ENCODE measurements at places on chromosomes 5 and 9.

DNA sequence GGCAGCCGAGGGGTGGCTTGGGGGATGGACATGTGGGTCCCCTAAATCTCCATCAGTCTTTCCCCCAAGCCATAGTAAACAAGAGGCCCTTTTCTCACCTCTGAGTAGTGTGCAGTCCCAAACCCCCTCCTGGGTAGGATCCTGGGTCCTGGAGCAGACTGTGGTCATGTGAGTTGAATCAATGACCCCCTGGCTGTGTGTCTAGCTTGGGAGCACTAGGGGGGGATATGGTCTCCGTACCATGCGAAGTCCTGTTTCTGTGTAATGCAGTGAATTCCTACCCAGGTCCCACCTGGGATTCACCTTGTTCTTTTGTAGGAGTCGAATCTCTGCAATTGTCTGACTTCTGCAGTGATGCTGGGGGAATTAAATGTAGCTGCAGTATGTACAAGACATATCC lies 66.2 kb downstream of the FGF18 start:
- no peak for DNase-seq

DNA sequence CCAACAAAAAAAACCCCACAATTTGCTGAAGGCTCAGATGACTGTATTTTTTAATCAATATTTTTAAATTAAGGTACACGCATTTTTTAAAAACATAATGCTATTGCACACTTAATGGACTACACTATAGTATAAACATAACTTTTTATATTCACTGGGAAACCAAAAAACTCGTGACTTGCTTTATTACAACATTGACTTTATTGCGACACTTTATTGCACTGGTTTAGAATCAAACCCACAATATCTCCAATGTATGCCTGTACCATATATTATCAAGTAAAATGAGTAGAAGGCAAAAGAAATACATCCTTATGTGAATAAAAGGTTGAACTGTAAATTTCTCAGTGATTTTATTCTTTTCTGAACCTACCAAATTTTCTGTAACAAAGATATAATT lies 53.7 kb downstream of the RICTOR start:
- DNase-seq, result no peak

GRCh38 chr9:35914301-35914807 lies 5.1 kb downstream of the SPAAR start:
- no peak for DNase-seq

GRCh38 chr9:121725008-121725775 lies 73.8 kb downstream of the DAB2IP start:
- DNase-seq, result no peak

DNA sequence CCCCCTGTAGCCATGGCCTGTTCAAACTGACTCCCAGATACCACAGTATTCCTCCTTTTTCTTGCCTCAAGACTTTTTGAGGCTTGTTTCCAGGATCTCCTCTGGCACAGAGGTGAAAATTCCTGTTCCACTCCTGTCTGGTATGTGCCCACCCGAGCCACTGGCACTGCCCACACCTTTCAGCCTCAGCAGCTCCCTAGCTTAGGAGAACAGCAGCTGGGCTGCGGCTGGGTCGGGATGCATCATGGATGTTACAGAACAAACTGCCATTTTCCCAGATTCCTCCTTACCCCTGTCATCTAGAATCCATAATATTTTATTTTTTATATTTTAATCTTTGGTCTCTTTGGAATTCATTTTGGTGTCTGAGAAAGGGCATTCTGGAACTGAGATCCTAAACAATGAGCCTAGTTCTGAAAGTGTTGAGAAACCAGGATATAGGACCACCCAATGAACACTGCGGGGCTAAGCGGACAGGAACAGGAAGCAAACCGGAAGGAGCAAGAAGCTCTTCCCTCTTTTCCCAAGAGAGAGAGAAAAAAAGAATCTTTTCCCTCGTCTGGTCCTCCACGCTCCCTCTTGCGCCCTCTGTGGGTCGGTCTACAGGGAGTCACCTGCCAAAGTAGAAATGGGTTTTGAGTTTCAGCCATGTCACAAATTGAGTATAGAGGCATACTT lies 12.5 kb downstream of the OR2S2 start:
- peak; percentile 91 for DNase-seq

DNA sequence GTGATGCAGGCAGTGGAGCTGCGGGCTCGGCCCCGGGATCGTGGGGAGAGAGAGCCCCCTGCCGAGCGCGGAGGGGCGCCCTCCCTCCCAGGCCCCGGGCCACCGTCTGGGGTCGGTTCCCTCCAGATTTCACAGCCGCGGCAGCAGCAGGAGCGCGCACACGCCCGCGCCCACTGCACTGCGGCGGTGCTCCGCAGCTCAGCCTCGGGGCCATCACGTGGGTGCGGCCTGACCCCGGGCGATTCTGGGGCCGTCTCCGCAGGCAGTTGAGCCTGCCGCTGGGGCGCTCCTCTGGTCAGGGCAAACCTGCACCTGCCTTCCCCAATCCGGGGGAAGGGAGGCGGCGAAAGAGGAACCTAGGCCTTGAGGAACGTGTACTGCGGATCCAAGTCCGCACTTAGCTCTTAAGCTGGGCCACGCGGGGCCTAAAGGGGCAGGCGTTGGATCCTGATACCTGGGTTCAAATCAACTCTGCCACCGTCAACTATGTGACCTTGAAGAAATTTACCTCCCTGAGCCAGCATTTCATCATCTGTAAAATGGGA lies 9.4 kb upstream of the DELE1 start:
- DNase-seq, result no peak

- no peak for DNase-seq
Observed at GRCh38 chr9:81022177-81022576, 667.2 kb downstream of the TLE1 start.

- no peak for DNase-seq
Observed at GRCh38 chr5:143495110-143495509, 91.6 kb upstream of the NR3C1 start.

GRCh38 chr5:61525512-61526206 lies 193.6 kb downstream of the ZSWIM6 start:
- no peak for DNase-seq

GRCh38 chr5:65483546-65484346 lies 2.0 kb upstream of the ADAMTS6 start:
- peak; percentile 22 for DNase-seq

Measured in NCI-H1694 (cell line).